ENCODE measurements at places on chromosomes 12 and 14.
A peak's percentile ranks its signal among the peaks of the same experiment; 100 is the strongest.

DNA sequence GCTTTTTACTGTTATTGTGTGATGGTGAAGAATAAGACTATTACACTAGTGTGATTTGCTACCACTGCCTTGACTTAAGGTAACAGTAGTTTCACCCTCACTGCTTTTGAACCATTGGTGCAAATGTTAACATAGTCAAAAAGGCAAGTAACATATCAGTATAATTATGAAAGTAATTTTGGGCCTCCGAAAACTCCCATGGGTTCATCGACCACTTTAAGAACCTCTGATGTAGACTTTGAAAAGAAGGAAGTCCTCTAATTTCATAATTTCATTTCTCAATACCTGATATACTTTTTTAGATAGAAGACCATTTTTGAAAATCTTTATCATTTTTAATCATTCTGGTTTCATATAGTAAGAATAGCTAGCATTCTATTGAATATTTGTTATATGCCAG, 57.7 kb downstream of the ETNK1 start:
- no peak for DNase-seq

DNA sequence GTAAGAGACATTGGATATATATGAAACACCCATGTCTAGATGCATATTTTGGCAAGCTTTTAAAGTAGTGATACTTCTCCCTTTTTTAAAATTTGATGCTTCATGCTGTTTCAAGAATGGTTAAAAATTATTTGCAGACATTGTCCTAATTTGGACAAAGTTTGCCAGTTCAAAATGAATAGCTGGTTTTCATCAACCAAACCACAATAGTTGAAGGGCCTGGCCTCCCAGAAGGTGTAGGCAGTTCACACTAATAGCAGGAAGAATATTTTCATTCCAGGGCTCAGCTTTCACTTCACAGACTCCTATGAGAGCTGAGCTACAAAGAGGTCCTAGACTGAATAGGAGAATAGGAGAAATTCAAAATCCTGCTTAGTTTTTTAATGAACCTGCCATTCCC, 78.7 kb downstream of the STXBP6 start:
- no peak for DNase-seq

DNA sequence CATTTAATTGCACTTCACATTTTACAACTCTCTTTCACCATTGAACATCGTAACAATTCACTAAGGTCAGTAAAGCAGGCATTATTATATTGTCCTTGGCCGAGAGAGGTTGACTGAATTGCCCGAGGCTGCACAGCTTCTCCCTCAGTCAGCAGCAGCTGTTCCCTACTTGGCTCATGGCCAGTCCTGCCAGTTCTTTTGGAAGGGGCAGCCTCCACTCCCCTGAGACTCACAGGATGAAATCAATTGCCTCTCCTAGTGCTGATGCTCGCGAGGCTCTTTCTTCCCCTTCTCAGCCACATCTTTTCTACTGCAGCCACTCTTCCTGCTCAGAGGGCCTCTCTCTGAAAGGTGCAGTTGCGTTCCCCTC, 79.9 kb upstream of the KCNA1 start:
- no peak for DNase-seq

- no peak for DNase-seq
Measured at GRCh38 chr12:94195483-94195882, 47.1 kb downstream of the PLXNC1 start.

DNA sequence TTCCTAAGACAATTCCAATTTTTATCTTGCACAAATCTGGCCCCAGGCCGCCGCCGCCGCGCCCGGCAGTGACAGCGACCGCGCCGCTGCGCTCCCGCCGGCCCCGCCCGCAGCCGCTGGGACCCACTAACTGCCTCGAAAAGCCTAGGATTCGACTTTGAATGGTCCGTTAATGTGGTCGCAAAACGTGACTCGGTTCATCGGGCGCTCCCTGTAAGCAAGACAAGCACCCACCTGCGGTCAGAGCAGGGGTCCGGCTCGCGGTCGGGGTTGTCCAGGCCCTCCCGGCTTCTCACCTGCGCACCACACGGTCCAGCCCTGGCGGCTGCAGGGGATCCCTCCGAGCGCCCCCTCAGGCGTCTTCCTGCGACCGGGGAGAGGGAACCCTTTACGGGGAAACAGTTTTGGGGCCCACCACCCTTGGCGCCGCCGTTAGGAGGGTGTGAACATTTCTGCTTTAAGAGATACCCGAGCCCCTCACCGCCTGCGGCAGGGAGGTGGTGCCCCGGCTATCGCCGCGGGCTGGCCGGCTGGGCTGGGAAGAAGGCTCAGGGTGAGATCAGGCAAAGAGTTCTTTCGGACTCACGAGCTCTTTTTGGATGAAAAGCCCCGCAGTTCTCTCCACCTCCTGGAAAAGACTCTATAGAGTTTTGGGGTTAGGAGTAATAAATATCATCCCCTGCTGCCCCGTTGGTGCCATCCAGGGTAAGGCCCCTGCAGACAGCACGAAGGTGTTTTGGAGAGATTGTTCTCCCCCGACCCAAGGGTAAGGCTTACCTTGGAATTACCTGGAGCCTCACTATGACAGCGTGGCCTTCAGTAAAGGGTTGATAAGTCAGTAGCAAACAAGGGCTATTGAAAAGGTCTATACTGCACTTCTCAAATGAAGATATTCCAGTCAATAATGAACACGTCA, 13.6 kb upstream of the FOXJ2 start:
- DNase-seq = peak; percentile 67

GRCh38 chr14:21974741-21975140, 301.1 kb upstream of the OR4E1 start:
- no peak for DNase-seq

- no peak for DNase-seq
Measured at GRCh38 chr14:82029038-82029437, 495.4 kb upstream of the SEL1L start.

GRCh38 chr14:75667099-75667765, 6.2 kb downstream of the TTLL5 start:
- DNase-seq = no peak

- DNase-seq = no peak
Measured at GRCh38 chr12:69039911-69040310, 106.9 kb upstream of the CPM start.

All from GDM1 (cell line).